ENCODE measurements at places on chromosomes 3 and 15.
A peak's percentile ranks its signal among the peaks of the same experiment; 100 is the strongest.

- no peak for DNase-seq
Observed at GRCh38 chr3:117074826-117075225, 365.2 kb downstream of the TUSC7 start.

GRCh38 chr3:52277071-52277964 is 1.1 kb downstream of the WDR82 start:
- DNase-seq: peak; percentile 91

- DNase-seq: no peak
Observed at GRCh38 chr3:139465636-139466035, 10.7 kb downstream of the RBP2 start.

GRCh38 chr15:98717371-98717770 is 69.0 kb downstream of the IGF1R start:
- no peak for DNase-seq

DNA sequence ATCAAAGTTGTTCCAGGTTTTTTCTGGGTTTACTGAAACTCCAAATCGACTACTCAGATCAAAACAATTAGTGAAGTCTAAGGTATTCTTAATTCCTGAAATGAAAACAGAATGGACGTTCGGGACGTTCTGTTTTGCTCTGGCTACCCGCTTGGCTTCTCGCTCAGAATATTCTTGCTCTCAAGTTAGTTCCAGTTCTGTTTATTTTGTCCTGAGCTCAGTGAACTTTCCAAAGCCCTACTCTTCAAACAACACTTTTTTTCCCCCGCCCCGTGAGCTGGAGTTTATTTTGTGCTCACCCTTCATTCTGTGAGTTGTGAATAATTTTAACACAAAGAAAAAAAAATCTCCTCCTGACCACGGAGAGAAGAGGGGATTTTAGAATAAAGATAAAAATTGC is 72.6 kb downstream of the SAMMSON start:
- DNase-seq: no peak
